Non-pigmented ciliary epithelial cell (primary cell): ENCODE measurements at places on chromosomes 2 and 18.

DNA sequence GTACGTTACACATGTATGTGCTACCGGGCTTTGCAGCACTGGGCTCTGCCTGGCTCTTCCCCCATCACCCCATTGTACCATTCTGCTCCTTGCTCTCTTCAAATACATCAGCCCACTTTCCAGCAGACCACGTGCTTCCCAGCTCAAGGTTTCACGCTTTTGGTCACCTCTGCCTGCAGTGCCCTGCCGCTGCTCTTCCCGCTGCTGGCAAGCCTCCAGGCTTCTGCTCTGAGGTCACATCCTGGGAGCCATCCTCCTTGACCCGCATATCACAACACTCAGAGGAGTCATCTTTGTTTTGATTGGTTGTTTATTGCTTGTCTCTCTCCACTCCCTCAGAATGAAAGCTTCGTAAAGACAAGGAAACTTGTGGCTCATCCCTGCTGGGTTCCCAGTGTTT, 34.1 kb downstream of the KIF5C start:
- DNase-seq = no peak

DNA sequence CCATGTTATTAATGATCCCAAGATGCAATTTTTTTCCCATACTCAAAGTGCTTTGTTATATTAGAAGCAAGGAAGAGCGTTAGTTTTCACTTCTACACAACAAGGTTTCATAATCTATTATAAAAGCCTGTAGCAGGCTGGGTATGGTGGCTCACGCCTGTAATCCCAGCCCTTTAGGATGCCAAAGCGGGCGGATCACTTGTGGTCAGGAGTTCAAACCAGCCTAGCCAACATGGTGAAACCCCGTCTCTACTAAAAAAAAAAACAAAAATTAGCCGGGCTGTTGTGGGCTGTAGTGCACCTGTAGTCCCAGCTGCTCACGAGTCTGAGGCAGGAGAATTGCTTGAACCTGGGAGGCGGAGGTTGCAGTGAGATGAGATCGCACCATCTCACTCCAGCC, 19.0 kb upstream of the SERPINB2 start:
- no peak for DNase-seq

- DNase-seq = no peak
Measured at GRCh38 chr18:22726469-22726868, 206.7 kb upstream of the RBBP8 start.

DNA sequence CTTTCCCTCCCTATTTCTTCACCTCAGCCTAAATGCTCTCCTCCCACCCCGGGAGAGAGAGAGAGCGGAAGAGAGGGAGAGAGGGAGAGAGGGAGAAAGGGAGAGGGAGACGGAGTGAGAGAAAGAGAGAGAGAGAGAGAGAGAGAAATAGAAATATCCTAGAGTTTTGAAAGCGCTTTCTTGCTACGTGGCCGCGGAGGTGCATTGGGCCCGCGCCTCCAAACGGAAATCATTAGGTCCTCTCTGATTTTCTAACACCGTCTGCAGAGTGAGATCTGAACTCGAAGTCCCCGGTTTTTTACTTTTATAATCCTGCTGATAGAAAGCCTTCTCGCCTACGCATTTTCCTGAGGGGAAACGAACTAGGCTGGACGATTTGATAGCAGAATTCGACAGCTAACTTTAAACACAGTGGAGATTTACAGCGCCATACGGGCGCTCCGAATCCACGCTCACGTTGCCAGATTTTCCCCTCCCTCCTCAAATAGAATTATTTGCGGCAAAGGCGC, 903 bp upstream of the EVX2 start:
- DNase-seq = no peak

- peak; percentile 8 for DNase-seq
Measured at GRCh38 chr2:220394433-220394832, 767.0 kb downstream of the SLC4A3 start.

GRCh38 chr2:203683932-203684556, 22.4 kb upstream of the CD28 start:
- peak; percentile 83 for DNase-seq

- DNase-seq = no peak
Measured at GRCh38 chr2:195414537-195415100, 242.4 kb upstream of the SLC39A10 start.

GRCh38 chr2:110804915-110805314, 72.5 kb downstream of the ACOXL start:
- DNase-seq = no peak

DNA sequence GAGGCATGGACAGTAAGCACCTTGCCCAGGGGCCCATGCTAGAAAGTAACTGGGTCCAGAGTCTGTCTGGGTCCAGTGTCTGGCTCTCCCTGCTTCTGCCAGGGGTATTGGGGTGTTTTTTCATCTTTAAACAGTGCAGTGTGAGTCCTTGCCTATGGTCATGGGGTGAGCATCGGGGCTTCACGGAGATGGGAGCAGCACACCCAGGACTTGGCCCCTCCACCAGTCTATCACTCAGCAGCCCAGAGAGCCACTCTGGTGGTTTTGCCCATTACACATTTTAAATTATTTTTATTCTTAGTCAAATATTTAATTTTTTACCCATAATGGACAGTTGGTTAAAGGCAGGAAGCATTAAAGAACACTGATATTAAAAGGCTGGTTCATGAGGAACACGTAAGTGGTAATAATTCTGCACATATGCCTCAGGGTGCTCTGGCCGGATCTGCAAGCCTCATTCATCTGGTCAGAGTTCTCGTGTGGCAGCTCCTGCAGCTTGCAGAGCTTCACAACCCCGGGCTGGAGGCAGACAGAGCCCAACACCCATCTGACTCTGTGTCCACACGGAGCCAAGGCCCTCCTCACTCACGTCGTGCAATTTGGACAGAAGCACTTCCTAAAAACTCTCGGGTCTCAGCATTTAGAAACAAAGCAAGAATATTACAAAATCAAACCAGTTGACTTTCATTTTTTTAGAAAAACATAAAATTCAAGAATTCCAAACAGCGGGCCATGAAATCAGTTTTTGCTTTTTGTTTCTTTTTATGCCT, 204.1 kb downstream of the CTIF start:
- DNase-seq = no peak

GRCh38 chr2:204885747-204886146, 340.5 kb downstream of the PARD3B start:
- DNase-seq = no peak
